ENCODE measurements at places on chromosomes 3 and 15.

- peak; percentile 34 for DNase-seq
These were observed 235.5 kb upstream of the IGF1R start for GRCh38 chr15:98412852-98413251.

DNA sequence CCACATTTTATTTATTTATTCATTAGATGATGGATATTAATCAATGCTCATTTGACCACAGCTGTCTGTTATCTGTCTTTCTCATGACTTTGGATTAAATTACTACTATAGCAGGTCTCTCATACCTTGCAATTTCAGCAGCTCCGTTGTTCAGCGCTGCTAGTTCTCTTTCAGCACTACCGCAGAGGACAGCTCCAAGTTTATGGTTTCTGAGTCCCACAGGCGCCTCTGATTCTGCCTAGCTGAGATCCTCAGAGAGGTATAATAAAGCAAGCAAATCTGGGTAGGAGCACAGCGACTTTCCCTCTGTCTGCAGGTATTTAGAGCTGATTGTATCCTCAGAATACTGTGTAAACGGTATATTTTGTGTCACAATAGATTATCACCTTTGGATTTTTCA lies 204.9 kb downstream of the CNTN4 start:
- peak; percentile 26 for DNase-seq

DNA sequence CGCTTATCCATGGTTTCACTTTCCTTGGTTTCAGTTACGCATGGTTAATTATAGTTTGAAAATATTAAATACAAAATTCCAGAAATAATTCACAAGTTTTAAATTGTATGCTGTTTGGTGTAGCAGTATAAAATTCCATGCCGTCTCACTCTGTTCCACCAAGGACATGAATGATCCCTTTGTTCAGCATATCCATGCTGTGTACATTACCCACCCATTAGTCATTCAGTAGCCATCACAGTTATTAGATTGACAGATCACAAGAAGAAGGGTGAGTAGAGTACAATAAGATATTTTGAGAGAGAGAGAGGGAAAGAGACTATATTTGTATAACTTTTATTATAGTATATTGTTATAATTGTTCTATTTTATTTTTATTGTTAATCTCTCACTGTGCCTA lies 535.5 kb downstream of the SQOR start:
- no peak for DNase-seq

DNA sequence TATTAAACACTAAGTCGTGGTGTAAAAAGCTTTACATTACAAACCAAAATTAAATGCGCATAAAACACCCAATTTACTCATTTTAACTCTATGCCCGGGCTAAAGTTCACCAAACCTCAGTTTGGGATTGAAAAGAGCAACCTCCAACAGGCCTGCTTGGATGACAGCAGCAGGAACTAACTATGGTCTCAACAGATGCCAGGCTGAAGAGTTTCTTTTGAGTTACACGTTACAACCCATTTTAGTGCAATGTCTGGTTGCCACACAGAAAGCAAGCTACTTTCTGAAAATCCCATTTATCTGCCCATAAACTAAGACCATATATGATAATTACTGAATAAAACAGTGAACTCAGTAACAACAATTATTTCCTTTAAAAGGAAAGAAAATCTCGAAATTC lies 2.2 kb downstream of the SATB1 start:
- DNase-seq: no peak

GRCh38 chr3:54882129-54882833 lies 45.6 kb downstream of the LRTM1 start:
- DNase-seq: no peak

DNA sequence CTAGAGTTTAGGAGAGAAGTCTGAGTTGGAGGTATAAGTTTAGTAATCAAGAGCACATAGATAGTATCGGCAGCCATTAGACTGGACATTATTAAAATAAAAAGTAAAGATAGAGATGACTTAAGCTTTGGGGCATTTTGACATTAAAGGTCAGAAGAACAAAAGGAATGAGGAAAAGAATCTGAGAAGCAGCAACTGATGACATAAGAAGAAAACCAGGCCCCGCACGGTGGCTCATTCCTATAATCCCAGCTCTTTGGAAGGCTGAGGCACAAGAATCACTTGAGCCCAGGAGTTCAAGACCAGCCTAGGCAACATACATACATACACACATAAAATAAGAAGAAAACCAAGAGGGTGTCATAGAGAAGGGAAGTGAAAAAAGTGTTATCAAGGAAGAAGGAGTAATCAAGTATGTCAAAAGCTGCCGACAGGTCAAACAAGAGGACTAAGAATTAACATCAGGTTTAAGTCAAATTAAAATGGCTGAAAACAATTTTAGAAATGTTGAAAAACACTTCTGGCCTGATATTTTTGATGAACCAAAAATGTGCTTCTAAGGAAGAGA lies 38.9 kb downstream of the ACAP2 start:
- no peak for DNase-seq

GRCh38 chr3:135352213-135352612 lies 557.2 kb downstream of the EPHB1 start:
- no peak for DNase-seq

DNA sequence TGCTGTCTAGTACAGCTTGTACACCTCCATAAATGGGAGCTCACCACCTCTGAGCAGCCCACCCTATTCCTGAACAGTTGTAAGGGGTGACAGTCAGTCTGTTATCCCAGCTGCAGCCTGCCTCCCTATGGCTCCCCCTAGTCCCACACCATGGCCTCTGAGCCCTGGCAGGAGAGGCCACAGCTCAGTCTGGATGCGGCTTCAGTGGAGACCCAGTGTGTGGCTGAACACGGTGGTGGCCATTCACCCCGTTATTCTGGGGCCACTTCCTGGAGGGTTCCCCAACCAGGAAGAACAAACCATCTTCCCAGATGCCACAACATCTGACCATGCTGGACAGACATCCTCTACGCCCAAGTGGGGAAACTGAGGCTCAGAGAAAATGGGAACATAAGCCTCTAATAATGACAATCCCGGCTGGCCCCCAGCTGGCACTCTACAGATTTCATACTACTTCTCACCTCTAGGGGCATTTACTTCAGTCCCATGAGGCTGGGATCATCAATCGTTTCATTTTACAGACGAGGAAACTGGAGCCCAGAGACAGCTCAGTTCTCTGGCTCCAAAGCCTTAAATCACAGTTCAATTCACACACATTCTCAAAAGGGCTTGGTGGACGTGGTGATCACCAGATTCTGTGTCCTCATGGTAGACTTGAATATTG lies 9.2 kb upstream of the GRIP2 start:
- DNase-seq: peak; percentile 20

- DNase-seq: no peak
These were observed 18.2 kb downstream of the CSNK1G1 start for GRCh38 chr15:64337761-64338160.

GRCh38 chr15:39125904-39126303 lies 455.0 kb upstream of the THBS1 start:
- DNase-seq: peak; percentile 79
